Vagina (tissue), 2 donors: ENCODE measurements at places on chromosomes 3 and 15.

DNA sequence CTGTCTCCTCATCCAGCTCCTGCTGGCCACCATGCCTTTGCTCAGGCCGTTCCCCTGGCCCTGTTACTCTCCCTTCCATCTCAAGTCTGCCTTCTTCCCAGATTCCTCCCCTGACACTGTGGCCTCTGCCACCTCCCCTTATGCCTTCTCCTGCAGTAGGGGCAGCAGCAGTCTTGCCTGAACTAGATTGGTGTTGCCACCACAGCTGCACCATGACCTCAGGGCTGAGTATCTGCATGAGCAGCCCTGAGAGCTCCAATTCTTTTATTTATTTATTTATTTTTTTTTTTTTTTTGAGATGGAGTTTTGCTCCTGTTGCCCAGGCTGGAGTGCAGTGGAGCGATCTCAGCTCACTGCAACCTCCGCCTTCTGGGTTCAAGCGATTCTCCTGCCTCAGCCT lies 13.8 kb upstream of the CAMP start:
- no peak for DNase-seq

DNA sequence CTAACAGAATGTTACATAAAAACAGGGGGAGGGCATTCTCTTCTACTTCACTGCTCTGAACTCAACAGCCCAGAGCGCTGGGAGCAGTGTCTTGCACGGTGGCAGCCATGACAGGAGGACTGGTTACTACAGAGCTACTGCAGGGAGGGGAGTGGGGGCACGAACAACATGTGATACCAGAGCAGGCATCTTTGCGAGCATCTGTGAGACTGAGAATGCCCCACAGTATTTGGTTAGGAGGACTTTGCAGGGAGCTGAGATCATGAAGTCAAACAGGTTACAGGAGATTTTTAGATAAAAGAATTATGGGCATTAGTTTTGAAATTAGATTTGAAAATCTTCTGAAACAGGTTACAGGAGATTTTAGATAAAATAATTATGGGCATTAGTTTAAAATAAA lies 58.8 kb upstream of the GOLGA8B start:
- no peak for DNase-seq

- no peak for DNase-seq
Observed at GRCh38 chr3:123110282-123110975, 43.6 kb downstream of the PDIA5 start.

GRCh38 chr15:51192521-51193280 lies 98.0 kb upstream of the TNFAIP8L3 start:
- DNase-seq: no peak

GRCh38 chr15:97881346-97881965 lies 79.0 kb upstream of the ARRDC4 start:
- DNase-seq: no peak

DNA sequence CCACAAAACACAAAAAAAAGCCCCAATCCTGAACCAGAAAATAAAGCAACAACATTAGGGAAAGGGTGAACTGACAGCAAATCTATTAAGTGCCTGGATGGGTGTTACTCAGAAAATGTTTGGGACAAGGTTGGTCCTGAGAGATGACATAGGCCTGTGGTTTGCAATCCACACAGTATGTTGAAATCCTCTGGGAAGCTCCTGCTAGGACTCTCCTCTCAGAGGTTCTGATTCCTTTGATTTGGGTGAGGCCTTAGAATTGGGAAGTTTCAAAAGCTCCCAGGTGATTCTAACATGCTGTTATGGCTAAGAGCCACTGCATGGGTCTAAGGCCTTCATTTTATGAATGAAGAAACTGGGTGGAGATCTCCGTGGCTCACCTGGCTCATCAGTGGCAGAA lies 18.4 kb downstream of the CLDN1 start:
- no peak for DNase-seq

DNA sequence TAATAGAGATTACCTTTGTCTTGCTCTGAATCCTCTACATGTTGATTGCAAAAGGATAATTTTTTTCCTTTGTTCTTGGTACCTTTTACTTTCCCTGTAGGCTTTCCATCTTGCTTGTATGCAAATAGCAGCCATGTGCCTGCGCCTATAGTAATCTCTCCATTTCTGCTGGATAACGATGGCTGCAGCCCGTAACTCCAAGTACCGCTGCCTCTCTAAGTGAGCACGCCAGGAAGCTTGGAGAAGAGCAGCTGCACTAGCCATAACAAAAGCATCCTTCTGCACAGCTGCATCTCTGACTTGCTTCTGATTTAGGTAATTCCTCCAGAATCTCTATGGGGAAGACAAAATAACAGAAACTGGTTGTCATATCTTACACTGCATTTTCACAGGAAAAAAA lies 89.3 kb downstream of the NR2E3 start:
- no peak for DNase-seq

GRCh38 chr3:194205675-194206133 lies 69.8 kb downstream of the HES1 start:
- no peak for DNase-seq

GRCh38 chr3:33659856-33660434 lies 58.1 kb downstream of the CLASP2 start:
- no peak for DNase-seq

- no peak for DNase-seq
Observed at GRCh38 chr15:50697109-50697797, 10.7 kb upstream of the TRPM7 start.

GRCh38 chr3:136018876-136019275 lies 53.3 kb downstream of the PPP2R3A start:
- DNase-seq: no peak

DNA sequence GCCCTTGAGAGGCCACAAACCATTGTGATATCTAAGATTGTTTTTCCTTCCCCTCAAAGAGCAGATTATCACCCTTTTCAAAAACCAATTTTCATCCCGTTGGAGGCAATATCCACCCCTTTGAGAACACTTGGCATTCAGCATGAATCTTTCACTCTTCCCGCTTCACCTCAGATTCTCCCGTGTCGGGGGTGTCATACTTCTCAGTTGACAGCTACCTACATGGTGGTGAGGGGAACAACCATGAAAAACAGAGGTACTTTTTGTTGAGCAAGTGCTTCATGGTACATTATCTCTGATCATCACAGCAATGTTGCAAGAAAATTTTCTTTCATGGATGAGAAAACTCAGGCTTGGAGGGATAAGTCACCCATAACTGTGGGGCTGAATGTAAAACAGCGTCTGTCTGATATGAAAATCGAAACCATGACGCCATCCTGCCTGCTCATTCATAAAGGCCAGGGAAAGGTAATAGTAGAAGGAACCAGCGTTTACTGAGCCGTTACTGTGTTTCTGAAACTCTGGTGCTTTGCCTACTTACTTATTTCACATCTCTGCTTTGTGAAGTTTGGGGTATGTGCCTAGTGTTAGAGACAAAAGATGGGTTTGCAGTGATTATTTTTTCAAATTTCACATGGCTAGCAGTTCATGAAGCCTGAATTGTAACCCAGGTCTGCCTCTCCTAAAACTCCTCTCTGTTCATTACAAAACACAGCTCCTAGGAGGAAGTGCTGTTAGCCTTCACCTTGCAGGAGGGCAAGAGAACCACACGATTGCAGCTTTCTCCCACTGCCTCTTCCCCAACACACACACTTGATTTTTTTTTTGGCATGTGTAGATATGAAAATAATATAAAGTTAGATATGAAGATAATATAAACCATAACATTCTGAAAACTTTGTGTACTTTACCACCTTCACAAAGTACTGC lies 35.4 kb downstream of the SV2B start:
- no peak for DNase-seq

DNA sequence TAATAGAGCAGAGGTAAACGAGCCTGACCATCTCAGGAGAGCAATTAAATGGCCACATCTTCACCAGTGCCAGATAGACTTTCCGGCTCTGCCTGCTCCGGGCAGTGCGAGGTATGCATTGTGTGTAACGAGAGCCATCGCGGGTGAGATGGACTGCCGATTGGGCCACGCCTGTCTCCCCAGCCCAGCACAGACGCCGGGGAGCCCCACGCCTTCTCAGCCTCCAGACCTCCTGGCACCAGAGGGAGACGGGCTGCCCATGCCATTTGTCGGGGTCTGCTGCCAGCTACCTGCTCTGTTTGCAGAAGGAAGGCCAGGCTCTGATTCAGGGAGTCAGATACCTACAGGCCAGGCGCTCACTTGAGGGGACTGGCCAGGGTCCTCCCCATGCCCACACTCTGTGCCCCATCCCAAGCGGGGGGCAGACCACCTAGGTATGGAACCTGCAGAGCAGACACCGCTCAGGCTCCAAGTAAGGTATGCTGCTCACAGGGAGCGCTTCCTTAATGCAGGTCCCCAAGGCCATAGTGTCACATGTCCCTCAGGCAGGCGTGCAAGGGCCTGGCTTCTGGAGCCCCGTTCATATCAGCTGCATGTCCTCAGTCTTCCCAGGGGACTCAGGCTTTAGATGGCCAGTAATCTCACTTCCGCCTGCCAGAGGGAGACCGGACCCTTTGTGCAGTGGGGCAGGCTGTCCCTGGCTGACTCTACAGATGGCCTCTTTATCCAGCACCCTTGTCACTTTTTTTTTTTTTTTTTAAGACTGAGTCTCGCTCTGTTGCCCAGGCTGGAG lies 62.2 kb downstream of the DNAJB8 start:
- no peak for DNase-seq
